T-helper 17 cell (primary cell): ENCODE measurements at places on chromosomes 2 and 18.

- no peak for DNase-seq
Observed at GRCh38 chr2:52536929-52537460, 1230.6 kb upstream of the CHAC2 start.

- no peak for DNase-seq
Observed at GRCh38 chr2:130160131-130160530, 15.2 kb upstream of the CCDC74B start.

- no peak for DNase-seq
Observed at GRCh38 chr2:9627310-9627709, 3.5 kb downstream of the YWHAQ start.

GRCh38 chr2:1132328-1132969 lies 181.8 kb downstream of the SNTG2 start:
- no peak for DNase-seq

DNA sequence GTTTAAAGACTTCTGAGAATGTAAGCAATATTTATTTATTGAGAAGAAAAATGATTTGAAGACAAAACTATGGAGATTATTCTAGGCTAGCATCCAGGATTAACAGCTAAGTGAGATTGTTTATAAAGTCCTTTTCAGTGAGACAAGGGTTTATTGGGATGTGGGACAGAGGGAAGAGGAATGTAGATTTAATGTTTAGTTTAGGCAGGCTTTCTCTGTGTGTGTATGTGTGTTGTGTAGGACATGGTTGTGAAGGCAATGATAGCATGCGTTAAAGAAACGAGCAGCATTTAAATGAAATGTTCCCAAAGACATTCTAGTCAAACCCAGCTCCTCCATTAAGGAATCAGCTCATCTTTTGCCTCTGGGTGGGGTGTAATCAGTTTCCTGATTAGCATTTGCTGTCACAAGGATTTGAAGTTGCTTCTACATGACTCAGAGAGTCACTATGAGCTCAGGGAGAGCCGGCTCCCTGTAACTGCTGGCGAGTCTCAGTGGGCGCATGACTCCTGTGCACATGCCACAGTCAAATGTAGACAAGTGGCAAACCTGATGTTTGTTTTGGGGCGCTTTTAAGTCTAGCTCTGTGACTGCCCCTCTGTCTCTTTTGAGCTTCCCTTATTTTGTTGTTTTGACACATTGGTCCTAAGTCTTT lies 442.2 kb upstream of the CELF4 start:
- DNase-seq = no peak

- no peak for DNase-seq
Observed at GRCh38 chr18:48569139-48569914, 30.5 kb downstream of the CTIF start.
